T-helper 1 cell (primary cell): ENCODE measurements at places on chromosomes 6 and 20.

DNA sequence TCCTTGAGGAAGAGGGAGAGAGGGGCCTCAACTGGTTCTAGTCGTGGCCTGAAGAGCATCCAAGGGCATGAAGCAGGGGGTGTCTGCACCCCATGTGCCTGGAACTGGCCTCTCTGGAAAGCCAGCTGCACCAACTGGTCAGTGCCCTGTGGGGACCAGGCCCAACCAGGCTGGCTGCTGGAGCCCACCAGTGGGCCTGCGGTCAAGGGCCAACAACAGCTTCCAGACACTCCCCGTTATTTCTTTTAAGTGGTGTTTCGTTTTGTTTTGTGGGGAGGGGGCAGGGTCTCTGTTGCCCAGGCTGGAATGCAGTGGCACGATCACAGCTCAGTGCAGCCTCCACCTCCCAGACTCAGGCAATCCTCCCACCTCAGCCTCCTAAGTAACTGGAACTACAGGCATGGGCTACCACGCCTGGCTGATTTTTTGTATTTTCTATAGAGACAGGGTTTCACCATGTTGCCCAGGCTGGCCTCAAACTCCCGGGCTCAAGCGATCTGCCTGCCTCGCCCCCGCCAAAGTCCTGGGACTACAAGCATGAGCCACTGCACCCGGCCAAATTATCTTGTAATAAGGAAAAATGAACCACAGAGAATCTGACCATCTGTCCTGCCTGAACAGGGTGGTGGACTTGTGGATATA, 11.9 kb upstream of the C20orf144 start:
- DNase-seq: no peak

- no peak for DNase-seq
Observed at GRCh38 chr6:63114610-63115211, 96.6 kb upstream of the FKBP1C start.

GRCh38 chr6:12472601-12473038, 182.5 kb downstream of the EDN1 start:
- DNase-seq: no peak

- no peak for DNase-seq
Observed at GRCh38 chr20:11529047-11529446, 388.6 kb upstream of the BTBD3 start.

DNA sequence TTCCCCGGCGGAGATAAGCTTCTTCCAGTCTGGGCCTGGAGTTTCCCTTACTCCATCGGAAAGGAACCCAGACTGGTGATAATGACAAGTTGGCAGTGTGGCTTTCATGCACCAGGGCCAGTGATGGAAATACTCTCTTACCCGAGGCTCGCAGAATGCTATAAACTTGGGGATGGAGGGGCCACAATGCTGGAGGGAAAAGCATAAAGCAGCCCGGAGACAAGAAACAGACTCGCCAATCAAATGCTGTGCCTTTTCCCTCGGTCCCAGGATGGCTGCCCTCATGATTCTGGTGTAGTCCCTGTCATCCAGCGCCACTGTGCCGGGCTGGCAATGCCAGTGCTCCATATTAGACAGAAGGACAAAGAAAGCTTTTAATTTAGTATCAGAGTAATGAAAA, 325.6 kb downstream of the THBS2 start:
- DNase-seq: no peak

GRCh38 chr20:48984575-48985219, 61.4 kb upstream of the CSE1L start:
- DNase-seq: no peak

DNA sequence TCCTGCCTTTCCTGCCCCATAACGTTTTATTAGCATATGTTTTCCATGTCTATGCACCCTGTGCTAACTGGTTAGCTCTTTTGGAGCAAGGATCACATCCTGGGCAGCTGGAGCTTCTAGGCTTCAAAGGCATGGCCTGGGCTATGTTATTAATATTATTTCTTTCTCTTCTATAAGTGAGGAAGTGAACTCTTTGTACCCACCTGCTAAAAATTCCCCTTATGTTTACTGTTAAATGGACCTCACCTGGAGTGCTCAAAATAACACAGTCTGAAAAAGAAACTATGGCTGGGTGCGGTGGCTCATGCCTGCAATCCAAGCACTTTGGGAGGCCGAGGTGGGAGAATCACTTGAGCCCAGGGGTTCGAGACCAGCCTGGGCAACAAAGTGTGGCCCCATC, 97.8 kb downstream of the TNFAIP3 start:
- no peak for DNase-seq

DNA sequence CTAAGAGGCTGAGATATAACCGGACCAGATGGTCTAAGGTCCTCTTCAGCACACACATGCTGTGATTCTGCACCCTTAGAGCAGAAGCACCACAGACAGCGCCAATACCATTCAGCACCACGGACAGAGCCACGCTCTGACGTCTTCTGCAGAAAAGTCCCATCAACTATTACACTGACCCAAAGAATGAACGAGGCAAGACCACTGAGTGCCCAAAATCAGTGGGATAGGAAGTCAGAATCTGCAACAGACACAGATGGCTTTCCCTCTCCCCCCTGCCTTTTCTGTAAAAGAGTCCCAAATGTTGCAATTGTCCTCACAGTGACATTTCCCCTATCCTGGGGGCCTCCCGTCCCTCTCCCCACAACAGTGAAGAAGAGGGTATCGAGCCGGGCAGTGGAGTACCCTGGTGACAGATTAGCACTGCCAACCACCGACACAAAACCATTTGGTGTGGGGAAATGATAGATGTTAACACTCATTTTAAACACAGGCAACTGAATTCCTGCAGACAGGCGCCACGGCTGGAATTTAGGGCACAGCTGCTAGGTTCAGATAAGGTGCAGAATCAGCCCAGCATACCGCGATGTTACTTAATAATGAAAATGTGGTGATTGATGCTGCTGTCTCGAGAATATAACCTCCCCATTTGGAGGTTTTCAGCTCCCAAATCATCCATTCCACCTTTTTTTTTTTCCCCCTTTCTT, 66.6 kb upstream of the CTNNBL1 start:
- DNase-seq: peak; percentile 29

GRCh38 chr20:22771706-22772105, 187.3 kb upstream of the FOXA2 start:
- DNase-seq: no peak

GRCh38 chr6:45630801-45631200, 253.1 kb upstream of the SUPT3H start:
- no peak for DNase-seq

DNA sequence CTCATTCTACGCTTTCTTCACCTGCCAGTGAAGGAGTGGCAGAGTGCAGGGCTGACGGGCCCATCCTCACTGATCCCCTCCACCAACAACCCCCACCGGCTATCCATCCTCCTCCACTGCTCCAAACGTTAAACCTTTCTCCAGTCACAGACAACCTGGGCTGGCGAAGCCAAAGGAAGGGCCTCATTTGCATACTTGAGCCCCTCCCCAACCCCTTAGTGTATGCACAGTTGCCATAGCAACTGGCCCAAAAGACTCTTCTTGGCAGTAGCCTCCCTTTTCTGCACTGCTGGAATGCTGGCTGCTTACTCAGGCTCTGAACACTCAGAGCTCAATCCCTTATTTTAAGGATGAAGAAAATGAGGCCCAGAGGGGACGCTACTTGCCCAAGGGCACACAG, 130.3 kb downstream of the GRM4 start:
- no peak for DNase-seq

- DNase-seq: no peak
Observed at GRCh38 chr6:168916576-168917211, 337.0 kb downstream of the THBS2 start.

- DNase-seq: no peak
Observed at GRCh38 chr6:56992703-56993102, 37.8 kb downstream of the BEND6 start.

- DNase-seq: no peak
Observed at GRCh38 chr20:14861028-14861699, 523.8 kb upstream of the FLRT3 start.

DNA sequence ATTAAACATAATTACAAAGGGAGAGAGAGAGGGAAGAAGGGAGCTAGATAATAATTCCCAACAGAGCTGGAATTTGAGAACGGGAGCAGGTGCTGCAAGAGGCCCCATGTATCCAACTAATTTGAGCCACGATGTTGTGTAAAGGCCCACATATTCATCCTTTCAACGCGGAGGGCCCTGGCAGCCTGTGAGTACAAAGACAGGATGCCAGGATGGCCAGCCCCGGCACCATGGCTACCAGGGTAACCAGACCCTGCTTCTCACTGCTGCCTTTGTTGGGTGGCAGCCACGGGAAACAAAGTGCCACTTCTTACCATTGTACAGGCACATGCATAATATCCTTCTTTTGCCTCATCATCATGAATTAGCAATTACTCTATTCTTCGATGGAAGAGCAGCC, 492.0 kb upstream of the NRSN1 start:
- no peak for DNase-seq

DNA sequence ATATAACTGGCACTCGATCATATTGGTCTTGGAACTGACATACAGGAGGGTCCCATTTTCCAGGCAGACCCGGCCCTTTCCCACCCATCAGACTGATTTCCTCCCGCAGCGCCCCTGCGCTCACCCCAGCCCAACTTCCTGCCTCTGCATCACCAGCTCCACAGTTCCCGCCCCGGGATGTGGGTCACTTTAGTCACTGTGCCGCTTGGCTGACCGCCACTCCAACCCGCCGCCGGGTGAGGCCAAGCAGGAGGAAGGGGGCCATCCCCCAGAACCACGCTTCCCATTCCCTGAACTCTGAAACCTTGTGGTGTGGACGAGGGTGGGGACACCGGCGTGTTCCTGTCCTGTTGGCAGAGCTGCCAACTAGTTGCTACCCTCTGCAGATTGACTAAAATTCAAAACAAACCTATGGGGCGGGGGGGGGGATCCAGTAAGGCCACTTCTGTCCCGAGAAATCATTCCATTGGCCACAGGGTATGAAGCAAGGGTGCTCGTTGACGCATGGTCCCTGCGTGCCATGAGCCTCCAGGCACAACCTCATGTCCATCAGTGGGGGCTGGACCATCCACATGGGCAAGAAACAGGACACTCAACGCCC, 12.3 kb downstream of the TGM2 start:
- no peak for DNase-seq

GRCh38 chr6:4969609-4970285, 34.1 kb downstream of the RPP40 start:
- DNase-seq: no peak

GRCh38 chr20:22776369-22776768, 192.0 kb upstream of the FOXA2 start:
- no peak for DNase-seq

- DNase-seq: no peak
Observed at GRCh38 chr6:72649032-72649984, 27.4 kb downstream of the KCNQ5 start.

DNA sequence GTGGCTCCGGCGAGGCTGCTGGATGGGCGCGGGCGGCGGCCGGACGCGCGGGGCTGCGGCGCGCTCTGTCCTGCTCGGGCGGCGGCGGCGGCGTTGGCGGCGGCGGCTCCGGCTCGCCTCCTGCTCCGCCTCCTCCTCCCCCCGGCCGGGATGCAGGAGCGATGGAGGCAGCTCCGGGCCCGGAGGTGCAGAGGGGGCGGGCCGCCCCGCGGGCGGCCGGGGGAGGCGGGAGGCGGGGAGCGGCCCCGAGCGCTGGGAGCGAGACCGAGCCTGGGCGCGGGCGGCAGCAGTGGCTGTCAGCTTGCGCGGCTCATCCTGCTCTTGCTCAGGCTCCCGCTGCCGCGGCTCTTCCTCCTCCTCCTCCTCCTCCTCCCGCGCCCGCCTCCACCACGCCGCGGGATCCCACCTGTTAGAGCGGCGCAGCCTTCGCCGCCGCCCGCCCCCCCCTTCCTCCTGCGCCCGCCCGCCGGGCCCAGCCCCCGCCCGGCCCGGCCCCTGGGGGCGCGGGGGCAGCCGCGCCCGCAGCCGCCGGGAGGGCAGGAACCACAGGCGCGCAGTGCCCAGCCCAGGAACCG, at the start of gene NOL4L:
TSS of gene NOL4L (minus strand) at position 323 of the 575 bp plus-strand sequence. CDS start 443 bp downstream, outside the sequence.
- peak; percentile 47 for DNase-seq

- DNase-seq: no peak
Observed at GRCh38 chr6:20365456-20365855, 36.2 kb upstream of the E2F3 start.

DNA sequence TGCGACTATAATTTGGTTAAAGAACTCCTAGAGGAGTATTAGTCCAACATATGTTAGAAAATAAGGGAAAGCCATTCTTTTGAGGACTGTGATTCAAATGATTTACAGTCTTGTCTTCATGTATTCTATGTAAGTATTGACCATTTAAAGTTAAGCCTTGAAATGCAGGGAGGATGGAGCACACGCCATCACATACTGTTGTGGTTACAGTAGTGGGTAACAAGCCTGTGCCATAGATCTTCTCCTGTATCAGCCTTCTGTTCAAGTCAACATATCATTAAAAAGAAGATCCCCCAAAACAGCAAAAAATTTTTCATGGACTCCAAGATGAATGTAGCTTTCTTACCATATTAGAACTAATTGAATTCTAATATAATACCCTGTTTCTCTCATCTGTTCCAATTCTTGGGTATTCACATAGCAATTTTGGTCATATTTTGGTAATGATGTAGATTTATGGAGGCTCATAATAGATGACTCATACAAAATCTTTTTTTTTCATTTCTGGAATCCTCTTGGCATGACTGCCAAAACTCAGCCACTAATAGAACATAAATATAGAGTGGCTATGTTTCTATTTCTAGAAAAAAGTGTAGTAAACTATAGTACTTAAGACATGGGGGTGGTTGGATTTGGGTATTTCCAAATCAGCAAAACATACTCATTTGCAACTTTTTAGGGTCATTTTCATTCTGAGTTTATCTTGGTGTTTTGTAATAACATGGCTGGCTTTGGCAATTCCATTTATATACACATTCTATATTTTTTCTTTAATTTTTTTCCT, 413.5 kb downstream of the BCKDHB start:
- DNase-seq: no peak

DNA sequence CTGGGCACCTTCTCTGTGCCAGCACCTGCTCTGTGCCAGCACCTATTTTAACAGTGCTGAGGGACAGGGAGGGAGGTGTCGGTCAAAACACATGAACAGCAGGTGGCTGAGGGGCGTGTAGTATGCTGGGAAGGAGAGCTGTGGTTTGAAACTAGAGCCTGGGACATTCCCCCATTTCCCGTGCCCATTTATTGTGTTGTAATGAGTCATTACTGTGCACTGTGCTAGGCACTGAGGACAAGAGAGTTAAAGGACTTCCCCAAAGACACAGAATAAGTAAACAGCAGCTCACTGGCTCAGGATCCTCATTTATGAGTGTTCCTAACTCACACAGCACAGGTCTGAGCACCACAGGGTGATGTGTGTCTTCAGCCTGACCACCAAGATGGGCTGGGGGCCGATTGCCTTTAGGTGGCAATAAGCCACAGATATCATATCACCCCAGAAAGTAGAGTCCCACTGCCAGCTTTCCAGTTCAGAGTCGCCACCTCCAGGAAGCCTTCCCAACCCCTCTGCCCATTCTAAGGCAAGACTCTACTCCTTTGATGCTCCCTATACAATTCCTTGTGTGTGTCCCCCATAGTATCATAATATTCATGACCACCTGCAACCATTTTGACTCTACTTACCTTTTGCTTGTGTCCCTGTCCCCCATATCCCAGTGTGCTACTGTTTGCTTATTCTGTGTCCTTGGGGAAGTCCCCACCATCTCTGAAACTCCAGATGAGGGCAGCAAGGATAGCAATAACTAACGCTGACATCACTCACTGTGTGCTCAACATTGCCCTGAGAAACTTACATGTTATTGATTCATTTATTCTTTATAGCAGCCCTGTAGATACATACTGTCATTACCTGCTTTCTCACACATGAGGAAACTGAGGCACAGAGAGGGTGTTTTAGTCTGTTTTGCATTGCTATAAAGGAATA, 87.3 kb downstream of the TOX2 start:
- no peak for DNase-seq
